Left forelimb (tissue), 1 donor: ENCODE measurements at places on chromosomes 6 and 20.

- no peak for DNase-seq
Observed at GRCh38 chr20:32119734-32120133, 10.2 kb downstream of the TM9SF4 start.

DNA sequence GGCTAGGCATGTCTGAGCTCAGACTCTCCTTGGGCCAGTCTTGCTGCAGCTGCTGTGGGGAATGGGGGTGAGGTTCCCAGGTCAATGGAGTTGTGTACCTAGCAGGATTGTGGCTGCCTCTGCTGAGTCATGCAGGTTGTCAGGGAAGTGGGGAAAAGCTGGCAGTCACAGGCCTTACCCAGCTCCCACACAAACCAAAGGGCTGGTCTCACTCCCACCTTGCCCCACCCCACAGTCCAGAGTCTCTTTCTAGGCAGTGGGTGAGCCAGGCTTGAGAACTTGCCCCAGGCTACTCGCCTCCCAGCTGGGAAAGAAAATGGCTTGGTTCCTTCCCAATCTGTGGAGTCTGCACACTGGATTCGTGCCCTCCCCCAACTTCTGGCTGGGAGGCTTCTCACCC lies 65.7 kb downstream of the SCP2D1 start:
- no peak for DNase-seq

- no peak for DNase-seq
Observed at GRCh38 chr6:85966828-85967227, 324.1 kb upstream of the SYNCRIP start.

GRCh38 chr6:46331461-46331860 lies 159.8 kb downstream of the RCAN2 start:
- DNase-seq, result no peak

- no peak for DNase-seq
Observed at GRCh38 chr6:46327779-46328178, 157.0 kb upstream of the ENPP5 start.

GRCh38 chr6:135088818-135089809 lies 34.5 kb upstream of the HBS1L start:
- no peak for DNase-seq

GRCh38 chr6:149560736-149561135 lies 5.4 kb upstream of the GINM1 start:
- DNase-seq, result no peak

- no peak for DNase-seq
Observed at GRCh38 chr6:120378582-120379220, 955.6 kb downstream of the TBC1D32 start.

GRCh38 chr20:10412591-10413408 lies 21.2 kb downstream of the MKKS start:
- no peak for DNase-seq

DNA sequence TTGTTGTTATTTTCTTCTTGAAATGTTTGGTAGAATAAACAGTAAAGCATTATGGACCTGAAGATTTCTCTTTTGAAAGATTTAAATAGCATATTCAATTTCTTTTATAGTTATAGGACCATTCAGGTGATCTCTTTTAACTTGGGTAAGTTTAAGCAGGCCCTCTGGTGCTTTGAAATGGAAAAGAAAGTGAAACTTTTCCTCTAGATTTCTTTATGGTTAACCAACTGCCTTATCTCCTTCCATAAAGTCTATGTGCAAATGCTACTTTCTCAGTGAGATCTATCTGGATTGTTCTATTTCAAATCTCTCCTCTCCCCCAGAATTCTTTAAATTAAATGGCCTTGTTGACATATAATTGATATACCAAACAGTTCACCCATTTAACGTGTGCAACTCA lies 54.0 kb downstream of the PHACTR2 start:
- no peak for DNase-seq

GRCh38 chr6:21476112-21476511 lies 117.4 kb upstream of the SOX4 start:
- DNase-seq, result no peak
